ENCODE measurements at places on chromosomes 16 and 17.

GRCh38 chr16:19589771-19590302 lies 34.3 kb downstream of the VPS35L start:
- peak; percentile 76 for DNase-seq

- DNase-seq, result no peak
These were observed 204.0 kb upstream of the CCL2 start for GRCh38 chr17:34051046-34051445.

DNA sequence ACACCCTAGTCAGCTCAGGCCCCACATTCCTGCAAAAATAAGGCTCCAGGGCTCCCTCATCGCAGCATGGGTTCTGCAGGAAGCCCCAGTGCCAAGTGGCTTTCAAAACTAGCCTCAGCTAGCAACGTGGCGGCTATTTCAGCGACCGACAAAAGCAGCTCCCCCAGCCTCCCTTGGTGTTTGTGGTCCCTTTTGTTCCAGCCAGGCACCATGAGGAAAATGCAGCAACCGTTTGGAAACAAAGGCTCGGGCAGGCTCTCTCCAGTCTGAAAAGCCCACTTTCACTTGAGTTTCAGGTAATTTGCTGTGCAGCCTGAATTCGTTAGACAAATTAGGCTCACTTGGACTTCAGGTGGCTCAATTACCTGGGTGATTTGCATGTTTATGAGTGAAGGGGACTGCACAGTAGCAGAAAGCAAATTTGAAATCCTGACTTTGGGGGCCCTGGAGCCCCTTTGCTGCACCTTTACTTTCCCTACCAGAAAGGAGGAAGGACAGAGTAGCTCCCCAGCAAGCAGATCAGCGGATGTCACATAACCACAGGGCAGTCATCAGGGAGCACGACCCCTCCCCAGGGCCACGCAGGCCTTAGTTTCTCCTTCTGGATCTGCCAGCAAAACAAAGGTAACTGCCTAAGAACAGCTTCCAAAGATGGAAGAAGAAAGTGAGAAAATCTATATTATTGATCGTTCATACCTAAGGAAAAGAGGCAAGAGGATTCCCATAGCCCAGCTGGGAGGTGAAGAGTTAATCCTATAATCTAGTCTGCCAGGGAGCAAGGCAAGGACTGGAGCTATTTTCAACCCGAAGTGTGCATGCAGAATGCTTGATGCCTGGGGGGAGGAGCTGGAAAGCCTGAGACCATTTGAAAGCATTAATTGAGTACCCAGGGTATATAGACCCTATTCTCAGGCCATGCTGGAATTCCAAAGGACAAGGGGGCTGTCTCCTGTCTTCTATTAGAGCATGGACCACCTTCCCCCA lies 143.1 kb upstream of the SDK2 start:
- no peak for DNase-seq

GRCh38 chr17:15503731-15504130 lies 36.3 kb upstream of the CDRT4 start:
- DNase-seq, result no peak

GRCh38 chr17:67632141-67632540 lies 85.6 kb upstream of the NOL11 start:
- DNase-seq, result no peak

All from AG08395 (cell line).